ENCODE measurements at places on chromosomes 16 and 17. TPM values are rescaled to one million over a fixed set of nuclear protein-coding genes. Genes with fewer than 3 reads are reported as not detected.

ARHGAP44 gene
- total RNA-seq, result 3.5 TPM

DNA sequence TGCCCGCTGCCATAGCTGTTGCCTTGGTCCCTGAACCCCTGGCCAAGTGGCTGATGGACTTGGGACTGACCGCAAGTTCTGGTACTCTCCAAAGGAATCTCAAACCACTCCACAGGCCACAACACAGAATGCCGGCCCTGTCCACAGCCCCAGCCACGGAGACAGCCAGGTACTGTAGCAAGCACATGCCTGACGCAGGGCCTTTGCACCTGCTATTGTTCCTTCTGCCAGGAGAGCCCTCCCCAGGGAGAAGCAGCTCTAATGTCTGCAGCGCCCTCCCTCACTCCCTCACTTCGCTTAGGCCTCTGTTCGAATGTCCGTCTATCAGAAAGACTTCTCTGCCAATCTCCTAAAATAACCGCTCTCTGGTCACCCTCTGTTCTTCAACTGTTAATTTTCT, 15.4 kb downstream of the RTN4RL1 start:
- DNase-seq, result no peak

SOST gene
- not detected for total RNA-seq

DNA sequence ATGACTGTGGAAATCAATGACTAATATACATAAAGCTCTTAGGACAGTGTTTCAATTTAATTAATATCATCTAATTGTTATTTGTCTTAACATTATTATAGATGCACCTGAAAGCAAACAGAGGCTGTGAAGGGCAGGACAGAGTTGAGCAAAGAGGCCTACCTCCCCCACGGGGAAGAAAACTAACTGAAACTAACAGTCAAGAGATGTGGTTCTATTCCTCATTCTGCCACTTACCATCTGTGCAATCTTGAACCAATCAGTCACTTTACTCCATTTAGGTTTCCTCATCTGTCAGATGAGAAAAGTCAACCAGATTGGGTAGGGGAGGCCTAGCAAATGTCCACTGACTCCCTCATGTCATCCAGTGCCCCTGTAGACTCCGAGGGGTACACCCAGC, 59.1 kb downstream of the C17orf67 start:
- DNase-seq, result no peak

- DNase-seq, result no peak
Observed at GRCh38 chr17:72463287-72464102, 342.7 kb downstream of the SOX9 start.

GRCh38 chr17:55969562-55970324, 183.5 kb upstream of the ANKFN1 start:
- no peak for DNase-seq

WNT9B gene
- 5.4 TPM for total RNA-seq

TRIM37 gene
- total RNA-seq, result 12.5 TPM

GRCh38 chr17:2181206-2181896, 122.2 kb downstream of the SMG6 start:
- DNase-seq, result no peak

GUCY2D gene
- total RNA-seq, result not detected

PNMT gene
- 1.4 TPM for total RNA-seq

DNA sequence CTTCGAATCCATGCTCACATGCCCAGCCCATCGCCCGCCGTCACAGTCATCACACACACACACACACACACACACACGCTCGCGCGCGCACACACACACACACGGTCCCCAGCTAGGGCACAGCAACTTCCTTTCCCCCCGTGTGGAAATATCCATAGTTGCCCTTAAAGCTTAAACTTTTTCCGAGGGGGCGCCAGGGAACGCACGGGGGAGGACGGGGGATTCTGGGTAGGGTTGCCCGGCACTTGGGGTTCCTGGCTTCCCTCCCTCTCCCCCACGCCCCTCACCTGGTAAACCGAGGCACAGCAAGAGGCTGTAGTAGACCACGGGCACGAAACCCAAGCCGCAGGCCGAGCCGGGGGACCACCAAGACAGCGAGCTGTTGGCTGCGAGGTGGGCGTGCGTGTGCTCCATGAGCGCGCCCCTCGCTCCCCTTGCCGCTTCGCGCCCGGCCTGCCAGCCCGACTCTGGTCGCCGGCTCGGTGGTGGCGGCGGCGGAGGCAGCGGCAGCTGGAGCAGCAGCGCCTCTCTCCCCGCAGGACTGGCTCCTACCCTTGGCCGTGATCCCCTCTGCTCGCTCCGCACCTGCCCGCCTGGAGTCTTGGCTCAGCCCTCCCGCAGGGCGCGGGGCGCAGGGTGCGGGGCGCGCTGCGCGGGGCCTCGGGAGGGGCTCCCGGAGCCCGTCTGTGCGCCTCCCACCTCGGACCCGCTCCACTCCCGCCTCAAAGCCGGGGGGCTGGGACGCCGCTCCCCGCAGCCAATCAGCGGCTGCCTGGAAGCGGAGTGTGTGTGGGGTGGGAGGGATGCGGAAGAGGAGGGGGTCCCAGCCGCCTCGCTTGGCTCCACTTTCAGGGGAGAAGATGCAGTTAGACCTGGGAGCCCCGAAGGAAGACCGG, at the start of gene GPR139:
Gene GPR139 (minus strand): TSS at position 688 of the 896 bp plus-strand sequence. CDS start 274 bp downstream, at position 414.
- DNase-seq, result no peak

PYY gene
- total RNA-seq, result not detected

DNA sequence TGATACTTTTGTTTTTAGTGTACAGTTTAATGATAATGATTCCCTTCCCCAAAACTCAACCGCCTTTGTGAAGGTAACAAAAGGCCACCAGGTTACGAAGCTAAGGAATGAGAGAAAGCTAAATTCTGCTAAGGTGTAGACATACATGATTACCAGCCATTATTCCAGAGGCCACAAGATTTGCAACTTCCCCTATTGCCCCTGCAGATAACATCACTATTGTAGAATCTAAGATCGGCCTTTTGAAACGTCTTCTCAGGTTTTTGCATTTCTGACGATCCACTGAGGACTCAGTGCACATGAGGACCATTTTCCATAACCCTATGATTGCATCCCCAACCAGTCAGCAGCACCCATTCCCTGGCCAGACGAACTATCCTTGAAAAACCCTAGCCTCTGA, 33.9 kb upstream of the SNN start:
- DNase-seq, result no peak

GRCh38 chr17:49515196-49515770, 20.2 kb downstream of the NGFR start:
- peak; percentile 88 for DNase-seq

GRCh38 chr17:2174468-2175293, 119.8 kb downstream of the HIC1 start:
- DNase-seq, result no peak

DNA sequence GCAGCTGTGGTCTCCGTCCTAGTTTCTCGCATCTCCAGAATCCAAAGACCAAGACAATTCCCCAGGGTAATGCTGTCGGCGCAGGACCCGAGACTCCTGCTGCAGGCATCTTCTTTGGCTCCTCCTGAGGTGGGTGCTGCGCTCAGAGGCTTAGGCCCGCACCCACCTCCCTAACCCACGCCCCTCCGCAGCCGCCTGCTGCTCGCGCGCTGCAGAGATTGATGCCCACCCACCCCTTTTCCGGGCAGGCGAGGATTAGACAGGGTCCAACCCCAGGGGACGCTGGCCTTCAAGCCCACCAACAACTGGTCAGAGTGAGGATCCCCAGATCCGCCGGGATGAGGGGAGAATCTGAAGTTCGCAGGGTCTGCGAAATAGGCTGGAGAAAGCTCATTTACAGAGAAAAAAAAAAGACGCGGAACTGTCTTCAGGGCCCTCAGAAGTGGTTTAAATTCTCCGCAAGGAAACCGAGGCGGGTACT, 27.9 kb downstream of the SLFN11 start:
- no peak for DNase-seq

- no peak for DNase-seq
Observed at GRCh38 chr16:80442779-80443178, 98.0 kb upstream of the DYNLRB2 start.

GRCh38 chr16:1701216-1701878, 4.6 kb upstream of the MAPK8IP3 start:
- no peak for DNase-seq

All from suprapubic skin (tissue), 4 donors.